ENCODE measurements at places on chromosomes 5 and 9. TPM values are rescaled to one million over a fixed set of nuclear protein-coding genes. Genes with fewer than 3 reads are reported as not detected.

The TMC1 gene
- not detected for total RNA-seq

The PDLIM4 gene
- total RNA-seq, result not detected

GRCh38 chr5:142568283-142568995, 117.5 kb downstream of the FGF1 start:
- no peaks in the 10 kb centered on the region for H3K27me3 ChIP-seq
- no peaks in the 10 kb centered on the region for H3K36me3 ChIP-seq
- H3K4me3 ChIP-seq, result no peak overlapping the region
- no peak overlapping the region for H3K27ac ChIP-seq

- H3K4me1 ChIP-seq, result no peaks in the 10 kb centered on the region
- H3K27me3 ChIP-seq, result peaks cover 2% of the 10 kb centered on the region
- H3K27ac ChIP-seq, result no peak overlapping the region
- no peak overlapping the region for H3K4me3 ChIP-seq
These were observed 147.9 kb downstream of the PIP5K1B start for GRCh38 chr9:68852941-68853340.

GRCh38 chr5:101977729-101978345, 318.2 kb downstream of the SLCO4C1 start:
- no peaks in the 10 kb centered on the region for H3K36me3 ChIP-seq
- peak; percentile 12 for DNase-seq
- no peak overlapping the region for H3K27ac ChIP-seq
- H3K4me3 ChIP-seq, result no peak overlapping the region
- H3K27me3 ChIP-seq, result peaks cover 2% of the 10 kb centered on the region

Measured in naive thymus-derived CD8-positive, alpha-beta T cell (primary cell).